Right lung (tissue), 10 donors: ENCODE measurements at places on chromosomes 7 and 10.

DNA sequence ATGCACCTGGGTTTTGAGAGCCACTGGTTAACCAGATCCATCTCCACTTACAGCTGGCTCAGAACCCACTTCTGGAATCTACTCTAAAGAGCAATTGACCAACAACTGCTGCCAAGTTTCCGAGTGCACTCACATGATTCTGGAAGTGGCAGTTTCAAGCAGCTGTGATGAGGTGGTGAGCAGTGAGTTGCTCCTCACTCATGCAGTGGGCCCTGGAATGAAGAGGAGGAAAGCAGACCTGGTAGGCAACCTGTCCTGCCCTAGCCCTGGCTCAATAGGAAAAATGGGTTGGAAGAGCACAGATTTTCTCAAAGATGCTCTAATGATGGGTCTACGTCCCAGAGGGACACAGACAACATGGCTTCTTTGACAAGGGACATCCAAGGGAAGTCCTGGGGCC lies 70.7 kb upstream of the NPY start:
- DNase-seq: no peak

GRCh38 chr10:65993451-65993850 lies 932.4 kb upstream of the LRRTM3 start:
- no peak for DNase-seq

GRCh38 chr10:119336599-119336998 lies 129.2 kb downstream of the GRK5 start:
- no peak for DNase-seq

GRCh38 chr10:130326954-130327353 lies 190.8 kb downstream of the GLRX3 start:
- no peak for DNase-seq

DNA sequence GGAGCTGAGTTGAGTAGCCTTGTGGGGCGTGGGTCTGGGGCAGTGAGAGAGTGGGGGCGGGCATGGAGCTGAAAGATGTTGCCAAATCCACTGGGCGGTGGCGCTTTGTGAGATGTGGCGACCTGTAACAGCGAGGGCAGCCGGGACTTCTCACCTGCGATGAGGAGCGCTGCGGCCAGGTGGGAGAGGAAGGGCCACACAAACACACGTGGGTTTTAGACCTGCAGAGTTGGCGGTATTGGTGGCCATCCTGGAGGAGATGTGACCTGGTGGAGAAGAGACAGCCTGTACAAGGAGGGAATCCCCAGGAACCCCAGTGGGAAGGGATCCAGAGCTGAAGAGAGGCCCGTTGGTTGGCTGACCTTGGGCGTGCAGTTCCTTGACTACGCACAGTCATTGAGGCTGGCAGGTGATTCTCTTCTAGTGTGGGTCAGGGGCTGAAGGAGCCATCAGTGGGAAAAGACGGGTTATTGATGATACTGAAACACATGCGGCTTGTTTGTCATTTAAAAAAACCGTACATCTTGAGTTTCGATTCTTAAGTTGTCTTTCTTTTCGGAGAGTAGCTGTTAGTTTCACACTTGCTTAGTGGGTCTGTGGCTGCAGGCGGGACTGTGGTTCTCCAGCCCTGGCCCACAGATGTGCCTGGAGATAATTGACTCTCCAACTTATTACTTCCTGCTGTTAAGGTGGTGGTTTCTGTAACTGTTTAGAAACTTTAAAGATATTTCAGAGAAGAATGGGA lies 2.4 kb downstream of the CHST12 start:
- no peak for DNase-seq

- no peak for DNase-seq
Observed at GRCh38 chr7:34277803-34278199, 372.5 kb downstream of the BMPER start.

DNA sequence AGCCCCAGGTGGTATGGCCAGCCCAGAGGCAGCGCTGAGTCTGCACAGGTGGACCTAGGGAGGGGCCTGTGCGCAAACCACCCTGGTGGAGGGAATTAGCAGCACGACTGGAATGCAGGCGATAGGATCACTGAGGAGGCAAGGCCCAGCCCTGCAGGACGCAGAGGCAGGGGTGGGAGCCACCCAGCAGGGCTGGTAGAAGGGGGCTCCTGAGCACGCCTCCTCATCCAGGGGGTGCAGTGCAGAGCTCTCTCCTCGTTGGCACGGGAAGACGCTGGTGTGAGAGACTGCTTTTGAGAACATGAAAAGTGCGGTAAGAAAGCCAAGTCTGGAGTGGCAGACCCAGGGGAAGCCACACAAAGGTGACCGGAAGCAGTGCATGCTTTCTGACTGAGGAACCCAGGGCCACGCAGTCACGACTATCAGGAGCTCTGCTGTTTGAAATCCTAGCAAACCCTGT lies 6.0 kb downstream of the FXYD4 start:
- no peak for DNase-seq

DNA sequence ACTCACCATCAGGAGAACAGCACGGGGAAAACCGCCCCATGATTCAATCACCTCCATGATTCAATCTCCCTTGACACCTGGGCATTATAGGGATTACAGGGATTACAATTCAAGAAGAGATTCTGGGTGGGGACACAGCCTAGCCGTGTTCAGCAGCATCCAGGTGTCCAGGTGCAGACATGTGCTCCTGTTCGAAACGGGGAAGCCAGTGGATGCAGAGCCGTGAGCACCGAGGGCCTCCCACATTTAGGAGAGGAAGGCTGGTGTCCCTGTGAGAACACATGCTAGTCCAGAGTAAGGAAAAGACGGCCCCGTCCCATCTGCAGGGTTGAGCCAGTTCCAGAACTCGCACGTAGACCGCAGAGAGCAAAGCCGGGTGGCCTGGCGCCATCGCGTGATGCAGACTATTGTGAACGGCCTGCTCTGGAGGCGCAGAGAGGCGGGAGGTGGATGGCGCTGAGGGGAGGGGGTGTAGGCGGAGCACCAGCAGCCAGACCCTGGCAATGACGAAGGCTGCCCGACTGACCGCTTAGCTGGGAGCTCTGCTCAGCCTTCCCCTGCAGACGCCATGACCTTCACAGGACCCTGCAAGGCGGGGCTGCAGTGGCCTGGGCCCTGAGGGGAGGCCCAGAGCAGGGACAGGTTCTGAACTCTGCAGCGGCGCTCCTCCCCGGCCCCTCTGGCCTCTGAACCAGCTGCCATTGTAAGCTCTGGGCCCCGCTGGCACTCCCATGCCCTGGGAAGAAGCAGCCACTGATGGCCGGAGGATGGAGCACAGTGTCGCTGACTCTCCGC lies 141.6 kb upstream of the TCERG1L start:
- DNase-seq: peak; percentile 69

- no peak for DNase-seq
Observed at GRCh38 chr10:86109421-86109820, 257.2 kb downstream of the GRID1 start.

- DNase-seq: no peak
Observed at GRCh38 chr10:124707551-124707950, 36.6 kb downstream of the FAM53B start.

GRCh38 chr7:146683439-146683838 lies 566.8 kb downstream of the CNTNAP2 start:
- DNase-seq: no peak

GRCh38 chr7:124762611-124763143 lies 2.9 kb downstream of the GPR37 start:
- peak; percentile 56 for DNase-seq

- no peak for DNase-seq
Observed at GRCh38 chr7:122013065-122013464, 131.0 kb downstream of the AASS start.

GRCh38 chr7:134044682-134045081 lies 82.5 kb upstream of the LRGUK start:
- DNase-seq: no peak

GRCh38 chr10:23556727-23557440 lies 118.0 kb downstream of the OTUD1 start:
- no peak for DNase-seq

DNA sequence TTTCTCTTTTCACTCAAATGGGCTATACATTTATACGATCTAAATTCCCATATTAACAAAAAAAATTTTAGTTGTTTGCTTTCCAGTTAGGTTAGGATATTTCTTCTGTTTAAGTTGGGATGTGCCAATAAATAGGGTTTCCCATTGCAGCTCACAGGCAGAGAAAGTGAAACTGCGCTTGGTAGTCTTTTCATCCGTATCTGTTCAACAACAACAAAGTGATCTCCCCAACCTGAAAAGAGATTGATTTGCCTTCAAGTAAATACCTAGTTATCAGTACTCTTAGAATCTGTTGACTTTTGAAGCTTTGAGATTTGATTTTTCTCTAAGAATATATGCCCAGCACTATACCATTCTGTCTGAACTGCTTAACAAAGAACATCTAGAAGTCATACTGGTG lies 143.4 kb downstream of the DYNC1I1 start:
- no peak for DNase-seq

GRCh38 chr10:116120688-116121455 lies 152.1 kb downstream of the GFRA1 start:
- DNase-seq: no peak

DNA sequence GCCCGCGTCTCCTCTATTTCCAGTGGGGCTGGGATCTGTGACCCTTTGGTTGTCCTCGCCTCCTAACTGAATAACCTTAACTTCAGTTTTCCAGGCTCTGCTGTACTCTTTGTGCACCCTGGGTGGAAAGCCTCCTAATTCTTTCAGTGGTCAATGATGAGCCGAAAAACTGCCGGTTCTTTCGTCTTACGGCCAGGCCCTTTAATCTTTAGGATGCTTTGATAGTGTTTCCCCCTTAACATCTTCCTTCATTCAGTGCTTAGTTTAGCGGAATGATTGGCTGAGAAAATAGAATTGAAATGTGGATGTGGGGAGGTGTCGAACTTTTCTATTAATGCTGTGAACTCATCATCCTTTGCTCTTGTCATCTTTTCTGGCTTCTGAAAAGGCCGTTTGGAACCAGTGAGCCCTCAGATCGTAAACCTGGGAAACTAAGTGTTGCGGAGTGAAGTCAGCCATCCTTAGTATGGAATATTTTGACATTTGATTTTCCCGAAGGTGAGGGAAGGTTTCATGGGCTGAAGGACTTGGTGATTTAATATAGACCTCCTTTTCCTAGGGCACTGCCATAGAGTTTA lies 847 bp downstream of the GARS1 start:
- no peak for DNase-seq

DNA sequence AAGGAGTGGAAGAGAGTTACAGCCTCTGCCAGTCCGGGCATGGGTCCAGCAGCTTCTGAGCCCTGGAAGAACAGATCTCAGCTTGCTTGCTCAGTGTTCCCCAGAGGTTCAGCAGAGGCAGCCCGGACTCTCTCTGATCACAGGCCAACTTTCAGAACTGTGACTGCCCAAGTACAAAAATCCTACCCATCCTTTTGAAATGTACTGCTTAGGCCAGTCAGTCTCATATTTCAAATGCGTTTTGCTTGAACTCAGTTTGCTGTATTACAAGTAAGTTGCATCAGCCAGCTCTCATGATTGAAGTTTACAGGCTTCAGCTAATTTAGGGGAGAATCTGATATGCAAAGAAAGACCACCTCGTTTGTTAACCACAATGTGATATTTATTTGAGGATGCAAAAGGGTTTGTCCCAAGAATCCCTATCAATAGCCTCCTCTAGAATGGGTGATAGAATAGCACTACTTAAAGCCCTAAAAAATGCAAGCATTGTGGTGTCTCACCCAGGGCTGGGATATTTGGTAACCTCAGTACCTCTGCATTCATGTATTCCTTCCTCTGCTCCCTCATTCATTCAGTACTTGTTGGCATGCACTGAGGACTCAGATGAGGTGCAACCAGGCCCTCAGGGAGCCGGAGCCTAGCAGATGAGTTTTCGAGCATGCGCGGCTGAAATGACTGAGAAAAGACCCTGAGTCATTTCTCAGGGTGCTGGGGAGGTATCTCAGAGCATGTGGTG lies 7.0 kb downstream of the AIMP2 start:
- peak; percentile 18 for DNase-seq

DNA sequence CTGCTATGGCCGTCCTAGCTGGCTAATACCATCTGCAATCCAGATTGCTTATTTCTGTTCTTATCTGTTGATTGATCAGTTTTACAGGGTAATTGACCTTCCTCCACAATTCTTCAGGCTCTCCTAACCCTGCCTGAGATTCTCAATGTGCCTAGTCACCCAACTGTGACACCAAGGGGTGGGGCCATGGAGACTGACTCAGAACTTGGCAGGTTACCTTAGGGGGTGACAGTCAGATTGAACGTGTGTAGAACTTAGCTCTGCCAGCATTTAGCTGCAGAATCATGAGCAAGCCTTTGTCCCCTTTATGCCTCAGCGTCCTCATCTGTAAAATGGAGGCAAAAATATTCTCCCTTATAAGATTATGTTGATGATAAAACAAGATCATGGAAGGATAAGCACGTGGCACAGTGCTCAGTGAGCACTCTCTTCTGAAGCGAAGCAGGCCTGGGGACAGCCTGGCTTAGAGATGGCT lies 19.1 kb upstream of the LEP start:
- no peak for DNase-seq

DNA sequence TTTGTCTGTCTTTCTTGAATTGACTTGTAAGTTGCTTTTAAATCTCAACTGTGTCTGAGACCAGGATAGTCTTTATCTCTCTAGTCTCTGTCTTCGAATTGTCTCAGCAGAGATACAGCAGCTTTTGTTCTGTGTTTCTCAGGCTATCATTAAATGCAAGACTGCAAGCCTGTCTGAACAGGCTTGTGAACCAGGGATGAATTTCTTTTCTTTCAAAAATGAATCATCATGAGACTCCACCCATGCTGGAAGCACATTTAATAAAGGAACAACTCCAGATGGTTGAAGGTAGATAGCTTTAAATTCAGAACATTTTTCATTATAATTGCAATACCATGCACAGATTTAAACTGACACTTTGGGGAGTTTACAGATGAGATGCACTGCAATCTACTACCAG lies 155.9 kb downstream of the SEC23IP start:
- no peak for DNase-seq

DNA sequence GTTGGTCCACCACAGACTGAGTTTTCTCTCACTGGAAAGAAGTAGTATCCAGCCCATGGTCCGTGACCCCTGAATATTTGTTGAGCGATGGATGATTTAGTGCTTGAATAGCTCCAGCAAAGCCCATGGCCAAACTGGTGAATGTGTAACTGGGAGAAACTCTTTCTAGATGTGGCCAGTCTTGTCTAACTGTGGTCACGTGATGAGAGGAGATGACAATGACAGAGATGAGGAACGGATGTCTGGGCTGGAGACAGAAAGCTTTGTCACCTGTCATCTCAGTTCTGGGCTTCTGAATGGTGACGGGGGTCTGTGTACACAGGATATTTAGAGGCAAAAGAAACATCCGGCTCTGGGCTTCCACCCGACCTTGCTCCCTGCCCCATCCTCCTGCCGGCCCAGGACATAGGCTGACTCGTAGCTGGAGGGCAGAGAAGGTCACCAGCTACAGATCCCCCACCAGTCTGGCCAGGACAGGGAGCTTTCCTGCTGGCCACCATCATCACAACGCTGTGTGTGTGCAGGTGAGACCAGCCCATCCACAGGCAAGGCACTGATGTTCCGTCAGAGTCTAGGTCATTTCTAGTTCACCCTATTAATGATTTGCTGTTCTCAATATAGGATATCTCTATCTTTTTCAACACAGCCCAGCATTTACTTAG lies 152.5 kb upstream of the TNS3 start:
- no peak for DNase-seq
